ENCODE measurements at places on chromosomes 6 and 20.
A peak's percentile ranks its signal among the peaks of the same experiment; 100 is the strongest.

DNA sequence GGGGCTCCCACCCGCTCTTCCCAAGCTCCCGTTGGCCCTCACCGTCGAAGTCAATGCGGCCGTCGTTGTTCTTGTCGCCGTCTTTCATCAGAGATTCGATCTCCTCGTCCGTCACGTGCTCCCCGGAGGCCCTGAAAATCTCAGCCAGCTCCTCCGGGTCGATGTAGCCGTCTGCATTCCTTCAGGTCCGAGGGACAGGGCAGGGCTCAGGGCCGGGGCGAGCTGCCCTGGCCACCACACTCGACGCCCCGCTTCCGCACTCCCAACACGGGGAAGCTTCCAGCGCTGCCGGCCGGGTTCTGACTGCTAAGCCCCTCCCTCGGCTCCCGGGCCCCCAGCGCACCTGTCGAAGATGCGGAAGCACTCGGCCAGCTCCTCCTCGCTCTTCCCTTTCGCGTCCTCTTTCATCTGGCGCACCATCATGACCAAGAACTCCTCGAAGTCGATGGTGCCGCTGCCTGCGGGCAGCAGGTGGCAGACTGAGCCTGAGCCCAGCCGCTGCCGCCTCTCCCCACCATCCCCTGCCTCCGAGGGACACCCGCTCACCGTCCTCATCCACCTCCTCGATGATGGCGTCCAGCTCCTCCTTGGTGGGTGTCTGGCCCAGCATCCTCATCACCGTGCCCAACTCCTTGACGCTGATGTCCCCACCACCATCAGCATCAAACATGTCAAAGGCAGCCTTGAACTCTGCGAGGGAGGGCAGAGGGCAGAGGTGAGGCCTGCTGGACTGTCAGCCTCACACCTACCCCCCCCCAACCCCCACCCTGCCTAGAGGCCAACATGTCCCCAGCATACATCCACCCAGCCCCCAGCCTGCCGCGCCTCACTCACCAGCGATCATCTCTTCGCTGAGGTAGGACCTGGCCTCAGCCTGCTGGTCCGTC lies 2.9 kb downstream of the TNNC2 start:
- DNase-seq, result no peak

DNA sequence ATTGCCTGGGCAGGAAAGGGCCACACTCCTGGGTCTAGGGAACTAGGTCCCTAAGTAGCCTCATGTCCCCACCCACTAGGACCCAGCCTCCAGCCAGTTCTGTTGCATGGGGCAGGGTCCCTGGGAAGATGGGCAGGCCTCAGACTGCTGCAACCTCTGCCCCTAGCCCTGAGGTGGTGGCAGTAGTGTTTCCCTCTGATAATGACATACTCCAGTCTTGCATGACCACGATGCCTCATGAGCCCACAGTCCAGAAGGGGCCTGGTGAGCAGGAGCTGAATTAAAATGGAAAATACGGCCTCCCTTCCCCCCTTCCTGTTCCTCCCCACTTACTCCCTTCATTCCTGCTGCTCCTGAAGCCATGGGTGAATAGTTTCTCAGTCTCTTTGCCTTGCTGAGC lies 36.0 kb upstream of the SCRT2 start:
- DNase-seq, result no peak

DNA sequence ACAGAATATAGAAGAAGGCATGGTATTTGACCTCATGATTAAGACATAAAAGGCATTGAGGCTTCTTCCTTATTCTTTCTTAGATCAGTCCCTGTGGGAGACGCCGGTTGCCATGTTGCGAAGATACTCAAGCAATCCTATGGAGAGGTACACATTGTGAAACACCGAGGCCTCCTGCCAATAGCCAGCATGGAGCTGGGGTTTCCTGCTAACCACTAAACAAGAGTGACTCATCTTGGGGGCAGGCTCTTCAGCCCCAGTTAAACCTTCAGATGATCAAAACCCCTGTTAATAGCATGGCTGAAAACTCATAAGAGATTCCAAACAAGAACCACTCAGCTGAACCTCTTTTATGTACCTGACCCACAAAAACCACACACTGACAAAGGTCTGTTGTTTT lies 478.8 kb downstream of the CD83 start:
- DNase-seq, result peak; percentile 31

- peak; percentile 1 for DNase-seq
Observed at GRCh38 chr6:156279261-156279969, 497.8 kb upstream of the ARID1B start.

DNA sequence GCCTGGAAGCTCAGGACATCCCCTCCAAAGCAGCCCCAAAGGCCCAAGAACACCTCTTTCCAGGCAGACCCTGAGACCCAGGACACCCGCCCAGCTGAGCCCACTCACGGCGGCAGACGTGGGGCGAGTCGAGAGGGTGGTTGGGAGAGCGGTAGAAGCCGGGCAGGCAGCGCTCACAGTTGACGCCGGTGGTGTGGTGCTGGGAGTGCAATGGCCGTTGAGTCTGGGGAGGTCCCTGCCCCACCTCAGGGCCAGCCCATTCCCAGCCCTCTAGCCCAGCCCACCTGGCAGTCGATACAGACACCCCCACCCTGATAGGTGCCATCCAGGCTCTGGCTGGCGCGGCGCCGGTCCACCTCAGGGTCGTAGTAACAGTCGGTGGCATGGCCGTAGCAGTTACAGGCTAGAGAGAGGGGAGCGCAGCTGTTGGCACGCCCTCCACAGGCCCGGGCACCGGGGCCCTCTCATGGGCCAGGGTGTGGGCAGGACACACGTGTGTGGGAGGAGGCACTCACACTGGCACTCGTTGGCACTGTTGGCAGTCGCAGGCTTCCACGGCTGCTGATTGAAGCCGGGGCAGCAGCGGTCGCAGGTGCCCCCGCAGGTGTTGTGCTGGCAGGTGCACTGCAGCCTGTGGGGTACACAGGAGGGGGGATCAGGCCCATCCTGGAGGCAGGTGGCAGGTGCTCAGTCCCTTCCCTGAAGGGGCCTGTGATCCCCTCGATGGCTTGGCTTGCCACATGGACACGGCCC lies 20.5 kb downstream of the LAMA5 start:
- DNase-seq, result no peak

GRCh38 chr6:147578159-147578558 lies 69.7 kb downstream of the SAMD5 start:
- DNase-seq, result no peak

GRCh38 chr6:139846538-139847456 lies 472.3 kb upstream of the CITED2 start:
- DNase-seq, result no peak

DNA sequence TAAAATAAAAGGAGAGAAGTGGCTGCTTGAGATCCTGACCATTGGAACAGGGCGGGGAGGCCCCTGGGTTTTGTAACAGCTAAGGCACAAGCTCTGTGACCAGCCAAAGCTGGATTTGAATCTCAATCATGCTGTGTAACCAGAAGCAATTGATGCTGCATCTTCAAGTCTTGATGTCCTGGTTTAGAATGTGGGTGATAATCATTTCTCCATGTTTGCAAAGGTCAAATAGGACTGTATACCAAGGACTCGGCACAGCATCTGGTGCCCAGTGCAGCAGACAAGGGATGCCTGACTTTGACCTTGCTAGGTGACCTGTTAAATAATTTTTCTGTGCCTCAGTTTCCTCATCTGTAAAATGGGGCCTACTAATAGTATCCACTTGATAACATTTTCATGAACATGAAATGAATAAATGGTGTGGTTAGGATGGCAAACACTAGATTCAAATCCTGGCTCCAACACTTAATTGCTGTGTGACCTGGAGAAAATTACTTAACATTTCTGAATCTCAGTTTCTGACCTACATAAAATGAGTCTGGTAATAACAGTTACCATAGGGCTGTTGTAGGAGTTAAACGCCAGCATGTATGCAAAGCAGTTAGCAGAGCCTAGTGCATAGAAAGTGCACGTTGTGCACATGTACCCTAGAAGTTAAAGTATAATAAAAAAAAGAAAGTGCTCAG lies 46.3 kb upstream of the BCAS1 start:
- no peak for DNase-seq

DNA sequence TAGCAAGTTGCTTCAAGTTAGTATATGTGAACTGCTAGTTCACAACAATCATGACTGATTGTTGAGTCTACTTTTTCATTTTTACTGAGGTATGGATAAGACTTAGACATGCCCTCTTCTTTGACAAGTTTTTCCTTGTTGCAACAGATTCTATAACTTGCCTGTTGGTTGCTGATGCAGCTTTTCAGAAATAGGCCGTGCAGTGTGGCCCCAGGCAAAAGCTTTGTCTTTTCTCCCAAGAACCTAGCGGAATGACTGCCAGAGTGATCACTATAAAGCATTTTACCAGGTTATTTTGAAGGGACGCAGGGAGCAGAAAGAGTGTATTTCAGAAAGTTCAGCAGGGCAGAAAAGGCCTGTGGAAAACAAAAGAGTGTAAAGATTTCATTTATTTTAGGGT lies 16.0 kb downstream of the HECA start:
- no peak for DNase-seq

DNA sequence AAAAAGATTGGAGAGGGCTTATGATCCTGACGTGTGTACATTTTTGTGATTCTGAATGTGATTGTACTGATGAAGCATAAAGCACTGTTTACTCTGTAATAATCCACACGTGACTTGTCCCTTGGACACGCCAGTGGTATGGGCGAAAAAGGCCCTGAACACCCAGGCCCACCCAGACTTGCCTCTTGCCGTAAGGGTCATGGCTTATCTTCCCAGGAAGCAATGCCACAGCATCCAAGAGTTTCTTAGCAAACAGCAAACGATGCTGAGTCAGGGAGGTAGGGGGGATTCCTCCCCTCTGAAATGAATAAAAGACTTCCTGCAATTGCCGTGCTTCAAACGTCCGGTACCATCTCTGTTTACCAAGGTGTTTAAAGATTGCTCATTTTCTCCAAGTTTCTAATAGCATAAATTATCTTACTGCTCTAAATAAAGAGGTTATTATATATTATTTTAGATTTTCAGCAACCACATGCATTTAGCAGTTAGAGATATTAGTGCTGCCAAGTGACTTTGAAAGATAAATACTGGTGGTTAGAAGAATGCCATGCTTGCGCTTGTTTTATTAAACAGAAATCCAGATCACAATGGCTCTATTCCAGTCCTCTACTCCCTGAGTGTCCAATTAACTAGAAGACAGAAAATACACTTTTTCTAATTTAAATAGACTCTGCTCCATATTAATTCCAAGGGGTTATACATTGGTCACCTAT lies 212.8 kb upstream of the CST7 start:
- no peak for DNase-seq

GRCh38 chr6:145688493-145688905 lies 46.8 kb downstream of the EPM2A start:
- DNase-seq, result no peak

GRCh38 chr20:3239026-3239866 lies at the start of gene SLC4A11:
Gene SLC4A11 (minus strand): TSS chr20:3239190. CDS start chr20:3239137, 53 bp downstream.
- DNase-seq, result no peak

DNA sequence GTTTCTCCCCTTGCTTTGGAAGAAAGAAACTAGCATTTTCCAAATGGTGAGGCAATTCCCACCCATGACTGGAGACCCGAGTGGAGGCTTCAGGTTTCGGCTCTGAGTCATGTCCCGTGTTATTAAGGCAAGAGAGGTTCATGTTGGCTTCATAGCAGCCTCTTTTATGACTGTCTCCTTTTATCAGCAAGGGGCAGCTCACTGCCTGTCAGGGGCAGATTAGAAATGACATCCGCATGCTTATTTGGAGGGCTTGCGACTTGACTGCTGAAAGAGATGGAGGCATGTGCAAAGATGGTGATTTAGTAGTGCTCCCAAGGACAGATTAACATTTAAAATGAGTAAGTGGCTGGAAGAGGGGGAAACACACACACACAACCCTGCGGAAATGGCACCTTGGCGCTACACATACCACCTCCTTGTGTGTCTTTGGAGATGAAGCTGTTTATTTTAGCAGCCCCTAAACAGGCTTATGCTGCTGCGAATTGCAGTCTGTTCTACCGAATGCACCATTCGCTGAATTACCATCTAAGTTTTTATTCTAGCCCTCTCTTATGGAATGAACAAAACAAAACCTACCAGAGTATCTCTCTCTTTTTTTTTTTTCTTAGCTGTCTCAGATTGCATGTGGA lies 52.1 kb upstream of the VSTM2L start:
- DNase-seq, result no peak

DNA sequence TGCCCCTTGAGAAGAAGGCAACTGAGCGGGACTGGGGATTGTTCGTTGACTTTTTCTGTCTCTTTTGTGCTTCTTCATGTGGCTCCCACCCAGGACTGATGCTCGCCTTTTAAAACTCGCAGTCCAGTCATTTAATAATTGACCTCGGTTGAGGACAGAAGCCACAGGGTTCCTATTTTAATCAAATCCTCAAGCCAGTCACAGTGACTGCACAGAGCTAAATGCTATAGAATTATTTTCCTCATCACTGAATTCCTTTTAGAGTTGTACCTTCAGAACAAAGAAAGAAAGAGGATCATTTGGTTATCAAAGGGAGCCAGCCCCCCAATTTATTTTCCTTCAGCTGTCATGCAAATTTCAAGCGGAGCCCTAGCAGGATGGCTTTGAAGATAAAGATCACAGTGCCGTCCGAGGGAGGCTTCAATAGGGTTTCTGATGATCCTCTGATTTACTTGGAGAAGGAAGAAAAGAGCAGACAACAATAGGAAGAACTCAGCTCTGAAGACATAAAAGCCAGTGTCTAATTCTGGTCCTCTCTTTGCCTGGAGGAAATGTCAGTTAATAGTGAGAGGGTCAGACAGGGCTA lies 186.6 kb downstream of the DOK5 start:
- DNase-seq, result no peak

DNA sequence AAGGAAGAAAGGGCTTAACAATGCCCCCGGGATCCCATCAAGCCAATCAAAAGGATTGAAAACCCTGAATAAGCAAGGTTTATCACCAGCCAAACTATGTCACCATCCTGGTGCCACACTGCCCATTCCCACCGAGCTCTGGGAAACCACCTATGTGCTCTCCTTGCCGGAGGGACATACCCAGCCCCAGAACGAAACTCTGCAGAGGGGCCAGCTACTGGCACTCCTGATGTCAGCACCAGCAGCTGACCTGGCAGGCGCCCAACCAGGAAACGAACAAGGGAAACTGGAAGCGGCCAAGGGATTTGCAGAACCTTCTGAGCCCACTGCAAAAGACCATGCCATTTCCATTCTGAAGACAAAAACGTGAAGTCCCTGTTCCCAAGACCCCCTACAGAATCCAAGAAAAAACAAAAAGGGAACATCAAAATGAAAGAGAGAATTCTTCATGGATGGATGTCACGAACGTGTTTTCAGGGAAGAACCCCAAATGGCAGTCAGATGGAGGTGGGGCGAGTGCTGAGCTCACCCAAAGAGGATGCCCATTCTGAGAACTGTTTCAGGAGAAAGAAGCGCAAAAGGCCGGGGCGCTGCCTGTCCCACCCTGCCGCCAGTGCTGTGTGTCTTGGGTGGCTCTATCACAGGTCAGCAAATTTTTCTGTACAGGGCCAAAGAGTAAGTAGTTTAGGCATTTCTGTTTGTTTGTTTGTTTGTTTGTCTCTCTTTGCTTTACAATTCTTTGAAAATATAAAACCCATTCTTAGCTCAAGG lies 305.2 kb downstream of the ESR1 start:
- no peak for DNase-seq

GRCh38 chr6:138115877-138116660 lies 8.8 kb upstream of the PERP start:
- peak; percentile 28 for DNase-seq
